CD4-positive, alpha-beta memory T cell (primary cell): ENCODE measurements at places on chromosomes 5 and 9.

GRCh38 chr5:25393256-25393655 lies 748.5 kb upstream of the CDH10 start:
- no peak for DNase-seq

DNA sequence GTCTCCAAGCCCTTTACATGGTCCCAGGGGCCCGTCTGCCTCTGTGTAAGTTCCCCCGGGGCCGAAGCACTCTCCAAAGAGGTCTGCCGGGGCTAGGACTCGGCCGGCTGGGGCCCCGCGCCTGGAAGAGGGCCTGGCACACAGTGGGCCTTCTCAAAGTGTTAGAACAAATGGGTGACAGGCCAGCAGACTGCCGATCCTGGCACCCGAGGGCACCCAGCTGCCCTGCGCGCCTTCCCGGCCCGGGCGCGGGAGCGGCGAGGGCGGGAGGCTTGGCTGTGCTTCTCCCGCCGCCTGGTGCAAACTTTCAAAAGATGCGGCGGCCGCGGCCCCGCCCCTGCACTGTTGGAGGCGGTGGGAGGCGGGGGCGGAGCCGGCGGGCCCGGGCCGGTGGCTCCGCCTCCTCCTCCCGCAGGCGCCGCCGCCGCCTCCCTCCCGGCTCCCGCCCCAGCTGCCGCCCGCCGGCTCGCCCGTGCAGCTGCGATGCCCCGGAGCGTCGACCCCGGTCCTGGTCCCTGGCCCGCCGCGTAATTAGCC lies at the start of gene NEURL1B:
Gene NEURL1B, plus strand, starts transcription at position 442 of the 537 bp plus-strand sequence. CDS start 144 bp downstream, outside the sequence.
- DNase-seq: no peak

DNA sequence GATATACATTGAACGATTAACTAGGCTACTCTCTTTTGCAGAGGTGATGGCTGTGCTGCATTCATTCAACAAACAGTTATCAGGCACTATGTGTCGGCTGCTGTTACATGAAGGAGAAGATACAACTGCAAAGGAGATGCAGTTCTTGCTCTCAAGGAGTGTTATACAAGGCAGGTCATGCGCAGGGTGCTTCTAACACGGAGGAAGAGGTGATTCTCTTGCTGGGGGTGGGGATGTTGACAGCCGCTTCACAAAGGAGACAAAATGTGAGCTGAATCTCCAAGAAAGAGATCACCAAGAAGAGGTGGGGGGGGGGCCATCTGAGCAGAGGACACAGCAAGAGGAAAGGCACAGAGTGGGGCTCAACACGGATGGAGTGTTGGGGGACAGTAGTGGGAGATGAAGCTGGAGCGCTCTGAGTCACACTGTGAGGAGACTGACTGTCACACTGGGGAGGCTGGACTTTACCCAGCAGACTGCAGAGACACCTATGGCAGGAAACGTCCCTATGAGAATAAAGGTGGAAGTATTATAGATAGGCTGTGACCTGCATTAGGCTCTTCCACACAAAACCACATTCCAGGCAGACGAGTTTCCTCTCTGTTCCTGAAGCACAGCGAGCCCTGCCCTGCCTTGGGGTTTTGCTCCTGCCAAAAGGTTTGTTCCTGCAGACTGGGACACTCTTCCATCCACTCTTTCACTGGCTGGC lies 20.9 kb downstream of the NDUFA8 start:
- DNase-seq: no peak

- no peak for DNase-seq
These were observed 148.2 kb downstream of the FBXL17 start for GRCh38 chr5:108233617-108234155.

GRCh38 chr9:113523421-113524141 lies 60.1 kb downstream of the RGS3 start:
- DNase-seq: peak; percentile 26

DNA sequence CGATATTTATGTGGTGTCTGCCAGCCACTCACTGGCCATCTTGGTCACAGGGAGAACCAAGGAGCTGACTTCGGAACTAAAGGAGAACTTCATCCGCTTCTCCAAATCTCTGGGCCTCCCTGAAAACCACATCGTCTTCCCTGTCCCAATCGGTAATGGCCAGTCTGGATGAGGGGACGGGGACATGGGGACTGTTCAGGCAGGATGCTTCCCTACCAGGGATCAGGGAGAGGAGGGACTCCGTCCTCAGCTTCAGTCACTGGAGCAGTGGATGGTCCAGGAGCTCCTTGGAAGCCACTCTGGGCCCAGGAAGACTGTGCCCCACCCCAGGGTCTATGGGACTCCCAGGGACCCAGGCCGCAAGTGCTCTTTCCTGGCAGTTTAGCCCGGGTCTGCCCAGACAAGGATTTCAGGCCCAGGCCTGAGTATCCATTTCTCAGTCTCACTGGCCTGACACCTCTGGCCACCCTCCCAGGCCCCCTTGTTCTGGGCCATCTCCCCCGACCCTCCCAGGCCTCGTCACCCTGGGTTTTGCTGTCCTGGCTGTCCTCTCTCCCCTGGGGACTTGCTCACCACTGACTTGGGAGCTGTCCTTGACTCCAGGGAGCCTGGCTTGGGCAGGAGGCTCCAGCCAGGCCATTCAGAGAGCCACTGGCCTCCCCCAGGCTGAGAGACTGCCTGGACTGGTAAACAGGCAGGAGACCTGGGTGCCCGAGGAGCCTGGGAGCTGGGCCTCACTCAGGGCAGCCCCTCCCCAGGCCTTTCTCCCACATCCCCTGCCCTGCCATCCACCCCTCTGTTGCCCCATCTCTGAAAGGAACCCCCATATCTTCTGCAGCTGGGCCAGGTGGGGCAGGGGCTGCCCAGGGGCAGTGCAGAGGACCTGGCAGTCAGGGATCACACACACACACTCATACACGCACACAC lies 3.1 kb downstream of the LCN2 start:
- DNase-seq: no peak

GRCh38 chr5:374631-375335 lies 53.3 kb downstream of the AHRR start:
- no peak for DNase-seq

GRCh38 chr9:128091571-128091970 lies 23.5 kb downstream of the SLC25A25 start:
- DNase-seq: no peak

DNA sequence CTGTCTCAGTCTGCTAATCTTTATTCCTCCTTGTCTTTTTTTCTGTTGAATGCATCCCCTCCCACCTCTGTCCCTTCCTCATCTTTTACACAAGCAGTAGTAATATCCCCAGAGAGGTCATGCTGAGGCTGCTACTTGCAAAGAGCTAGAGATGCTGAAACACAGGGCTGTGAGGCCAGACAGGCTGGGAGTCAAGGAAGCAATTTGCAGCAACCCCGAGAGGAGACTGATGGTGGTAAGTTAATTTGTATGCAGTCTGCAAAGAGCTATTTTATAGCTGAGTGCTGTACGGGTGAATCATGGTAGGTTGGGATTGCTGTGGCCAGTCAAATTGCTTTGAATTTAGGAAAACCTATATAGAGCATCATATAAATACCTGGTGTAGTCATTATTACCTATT lies 90.2 kb upstream of the SLC24A2 start:
- DNase-seq: no peak

DNA sequence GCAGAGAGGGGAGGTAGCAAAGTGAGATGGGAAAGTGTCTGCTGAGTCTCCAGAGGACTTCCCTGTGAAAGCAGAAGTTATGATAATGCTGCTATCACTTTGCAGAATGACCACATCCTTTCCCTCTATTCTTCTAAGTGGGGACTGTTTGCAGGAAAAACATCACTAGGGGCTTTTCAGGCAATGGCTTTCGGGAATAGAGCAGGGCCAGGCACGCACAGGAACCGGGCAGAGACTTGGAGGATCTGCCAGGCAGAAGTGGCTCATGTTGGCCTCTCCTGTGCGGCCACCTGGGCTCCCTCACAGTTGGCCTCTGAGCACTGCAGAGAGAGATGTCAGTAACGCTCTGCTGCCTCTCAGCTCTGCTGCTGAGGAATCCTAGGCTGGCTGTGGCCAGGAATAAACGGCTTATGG lies 214.7 kb downstream of the MAST4 start:
- no peak for DNase-seq

DNA sequence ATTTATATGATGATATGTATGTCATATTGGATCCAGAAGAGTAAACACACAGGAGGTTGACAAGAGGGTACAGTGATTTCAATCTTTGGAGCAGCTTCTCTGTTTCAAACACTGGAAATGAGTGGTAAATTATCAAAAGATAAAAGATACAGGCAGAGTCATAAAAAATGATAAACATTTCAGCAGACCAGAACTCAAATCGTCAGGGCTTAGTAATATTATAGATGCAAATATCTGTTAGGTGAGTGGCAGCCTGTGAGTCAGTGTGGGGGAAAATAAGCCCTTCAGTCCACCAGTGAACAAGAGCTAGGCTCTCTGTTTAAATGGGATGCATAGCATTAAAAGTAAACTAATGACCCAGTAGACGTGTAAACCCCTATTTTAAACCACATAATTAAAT lies 1378.1 kb downstream of the EFNA5 start:
- DNase-seq: no peak

DNA sequence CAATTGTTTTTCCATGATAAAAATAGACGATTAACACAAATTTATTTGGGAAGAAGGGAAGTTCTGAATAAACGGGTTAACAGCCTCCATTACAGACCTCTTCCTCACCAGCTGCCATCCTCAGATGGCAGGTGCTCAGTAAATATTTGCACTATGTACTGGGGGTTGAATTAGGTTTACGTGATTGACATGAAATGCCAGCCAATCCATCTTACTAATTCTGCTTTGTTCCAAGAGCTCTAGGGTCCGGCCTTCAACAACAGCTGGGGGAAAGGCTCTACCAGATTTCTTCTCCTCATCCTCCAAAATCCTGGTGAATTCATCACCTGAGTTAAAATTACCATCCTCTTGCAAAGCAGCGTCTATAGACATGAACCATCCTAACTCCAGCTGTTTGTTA lies 104.6 kb downstream of the MTX3 start:
- DNase-seq: no peak

DNA sequence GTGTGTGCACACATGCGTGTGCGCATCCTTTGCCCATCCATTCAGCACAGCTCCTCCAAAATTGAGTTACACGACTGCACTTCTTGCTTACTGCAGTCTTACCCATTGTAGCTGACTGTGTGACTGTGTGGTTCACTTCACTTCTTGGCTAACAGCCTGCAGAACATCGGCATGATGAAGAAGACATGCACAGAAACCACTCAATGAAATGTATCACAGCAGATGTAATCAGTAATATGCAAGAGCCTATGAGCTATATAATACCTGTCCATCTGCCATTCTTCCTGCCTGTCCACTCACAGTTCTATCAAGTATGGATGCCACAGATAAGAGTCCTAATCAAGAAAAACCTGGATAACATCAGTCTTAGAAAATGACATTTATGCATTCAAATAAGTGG lies 83.9 kb downstream of the TRPM3 start:
- no peak for DNase-seq

DNA sequence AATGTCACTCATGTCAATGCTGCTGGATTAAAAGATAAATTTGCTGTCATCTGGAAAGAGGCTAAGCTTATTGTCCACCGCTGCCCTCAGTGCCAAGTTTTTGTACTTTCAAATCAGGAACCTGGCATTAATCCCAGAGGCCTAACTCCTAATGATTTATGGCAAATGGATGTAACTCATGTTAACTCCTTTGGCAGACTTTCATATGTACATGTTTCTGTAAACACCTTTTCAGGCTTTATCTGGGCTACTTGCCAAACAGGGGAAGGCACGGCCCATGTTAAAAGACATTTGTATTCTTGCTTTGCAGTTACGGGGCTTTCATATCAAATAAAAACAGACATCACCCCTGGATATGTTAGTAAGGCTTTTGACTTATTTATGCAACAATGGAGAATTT lies 608.0 kb upstream of the ACO1 start:
- no peak for DNase-seq

- DNase-seq: no peak
These were observed 6.4 kb upstream of the ABLIM3 start for GRCh38 chr5:149134778-149135500.

GRCh38 chr5:29015523-29015922 lies 1977.1 kb upstream of the CDH9 start:
- no peak for DNase-seq
